ENCODE measurements at places on chromosomes 7 and 10.

DNA sequence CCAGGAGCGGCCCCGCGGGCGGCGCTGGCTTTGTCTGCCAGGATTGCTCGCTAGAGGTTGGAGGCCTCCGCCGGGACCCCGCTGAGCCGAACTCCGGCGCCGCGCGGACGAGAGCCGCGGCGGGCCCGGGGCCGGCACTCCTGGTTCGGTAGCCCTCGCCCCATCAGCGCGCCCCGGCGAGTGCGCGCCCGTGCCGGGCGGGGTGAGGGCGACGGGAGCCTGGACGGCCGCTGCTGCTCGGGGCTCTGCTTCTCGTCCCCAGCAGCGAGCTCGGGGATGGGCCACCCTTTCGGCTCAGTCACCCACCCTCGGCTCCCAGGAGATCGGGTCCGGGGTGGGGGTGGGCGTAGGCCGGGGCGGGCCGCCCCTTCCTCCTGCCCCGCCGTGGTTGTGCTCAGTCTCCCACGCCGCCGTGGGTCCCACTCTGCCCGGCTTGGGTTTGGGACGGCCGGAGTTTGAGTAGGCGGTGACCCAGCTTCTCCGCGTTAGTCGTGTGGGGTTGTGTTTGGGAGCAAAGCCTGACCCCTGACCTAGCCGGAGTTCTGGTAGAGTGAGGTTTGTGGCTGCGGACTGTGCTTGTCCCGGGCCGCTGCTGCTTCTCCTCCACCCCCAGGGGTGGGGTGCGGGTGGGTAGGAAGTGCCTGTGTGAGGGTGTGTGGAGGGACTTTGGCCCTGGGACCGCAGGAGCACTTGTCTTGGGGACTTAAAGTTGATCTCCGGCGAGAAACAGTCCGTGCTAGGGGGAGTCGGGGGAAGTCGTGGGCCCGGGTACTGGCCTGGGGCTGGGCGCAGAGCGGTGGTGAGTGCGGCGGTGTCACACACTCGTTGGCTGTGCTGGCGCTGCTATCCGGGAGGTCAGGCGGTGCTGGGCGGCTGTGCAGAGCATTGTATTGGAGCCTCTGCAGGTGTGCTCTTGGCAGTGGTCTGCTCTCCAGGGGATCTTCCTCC lies 677 bp downstream of the TSPAN14 start:
- no peak for DNase-seq

- no peak for DNase-seq
These were observed 27.6 kb downstream of the SDHAF3 start for GRCh38 chr7:97145068-97145467.

- no peak for DNase-seq
These were observed 12.3 kb downstream of the KCTD7 start for GRCh38 chr7:66640802-66641525.

DNA sequence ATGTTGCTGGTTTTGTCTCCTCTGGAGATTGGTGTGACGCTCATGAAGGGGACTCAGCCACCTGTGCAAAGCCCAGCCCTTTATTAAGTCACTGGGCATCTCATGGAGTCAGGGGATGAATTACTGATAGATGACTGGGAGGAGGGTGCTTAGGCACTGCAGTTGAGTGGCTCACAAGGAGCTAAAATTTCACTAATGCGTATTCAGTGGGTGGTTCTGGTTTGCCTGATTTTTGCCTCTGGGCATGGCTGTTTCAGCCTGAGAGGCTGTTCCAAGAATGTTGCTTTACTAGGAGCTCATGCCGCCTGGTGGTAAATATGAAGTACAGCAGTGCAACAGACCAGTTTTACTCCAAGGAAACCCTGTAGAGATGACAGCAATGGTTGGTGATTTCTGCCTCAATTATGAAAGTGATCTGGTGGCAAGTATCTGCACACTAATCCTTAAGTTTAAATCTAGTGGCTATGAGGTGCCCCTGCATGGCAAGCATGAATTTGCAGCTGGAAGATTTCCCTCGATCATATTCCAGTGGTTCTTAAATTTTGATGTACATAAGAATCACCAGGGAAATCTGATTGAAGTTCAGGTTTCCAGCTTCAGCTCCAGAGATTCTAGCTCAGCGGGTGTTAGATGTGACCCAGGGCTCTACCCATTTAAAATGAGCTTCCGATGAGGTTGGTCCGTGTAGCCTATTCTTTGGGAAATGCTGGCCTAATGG lies 19.9 kb downstream of the ACTA2 start:
- peak; percentile 71 for DNase-seq

GRCh38 chr10:12788277-12788676 lies 213.2 kb downstream of the CCDC3 start:
- no peak for DNase-seq

GRCh38 chr7:18495412-18496340 lies at the start of gene HDAC9:
HDAC9 (plus strand) TSS chr7:18495749; CDS start chr7:18496303, 554 bp downstream.
- DNase-seq: no peak

DNA sequence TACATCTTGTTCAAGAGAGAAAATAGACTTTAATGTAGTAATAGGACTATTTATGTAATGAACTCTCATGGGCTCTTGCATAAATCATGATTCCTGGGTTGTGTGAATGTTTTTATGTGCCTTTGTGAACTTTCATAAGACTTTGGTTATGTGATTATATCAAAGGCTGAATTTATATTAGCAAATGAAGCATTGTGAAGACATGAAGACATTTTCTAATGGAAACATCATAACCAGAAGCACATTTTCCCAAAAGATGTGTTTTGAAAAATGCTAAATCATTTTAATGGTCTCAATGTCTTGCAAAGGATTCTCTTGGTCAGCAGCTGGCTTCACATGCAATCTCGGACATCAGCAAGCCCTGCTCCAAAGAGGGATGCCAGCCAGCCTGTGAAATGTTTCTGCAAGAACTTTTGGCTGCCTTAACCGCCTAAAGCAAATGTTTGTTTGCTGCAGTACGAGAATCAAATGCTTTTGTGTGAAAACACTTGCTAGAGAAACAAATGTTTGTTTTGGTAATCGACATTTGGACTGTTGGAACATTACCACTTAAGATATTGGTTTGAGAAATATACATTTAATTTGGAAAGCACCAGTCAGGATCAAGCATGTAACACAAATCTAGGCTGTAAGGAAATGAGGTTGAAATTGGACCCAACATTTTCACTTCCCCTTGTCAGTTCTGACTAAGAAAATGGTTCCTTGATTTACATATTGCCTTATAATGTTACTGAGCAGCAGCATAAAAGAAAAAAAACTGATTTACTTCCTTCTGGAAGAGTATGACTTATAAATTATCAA lies 102.1 kb downstream of the RTKN2 start:
- no peak for DNase-seq

DNA sequence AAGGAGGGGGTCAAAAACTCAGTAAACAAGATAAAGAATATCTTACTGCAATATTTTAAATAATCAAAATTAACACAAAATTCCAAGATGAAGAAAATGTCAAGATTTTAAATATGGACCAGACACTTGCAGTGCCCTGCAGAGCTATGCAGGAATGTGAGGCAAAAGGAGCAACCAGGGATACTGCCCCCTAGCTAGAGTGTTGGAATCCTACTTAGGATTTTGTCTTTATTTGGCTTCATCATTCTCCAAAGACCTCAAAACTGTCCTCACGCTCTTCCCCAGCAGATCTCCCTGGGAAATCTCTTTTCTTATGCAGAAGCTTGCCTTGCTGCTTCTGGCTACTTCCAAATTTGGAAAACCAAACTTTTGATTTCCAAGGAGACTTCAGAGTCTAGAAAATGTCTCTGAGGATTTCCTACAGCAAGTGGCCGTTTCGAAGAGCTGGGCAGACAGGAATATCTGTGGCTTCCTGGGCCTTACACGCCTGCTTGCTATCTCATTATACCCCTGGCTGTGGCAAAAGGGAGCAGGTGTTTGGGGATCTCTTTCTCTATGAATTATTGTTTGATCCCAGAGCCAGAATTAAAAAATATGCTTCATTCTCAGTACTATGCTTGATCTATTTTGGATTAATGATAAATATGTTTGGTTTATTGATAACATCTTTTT lies 232.2 kb upstream of the BMPER start:
- no peak for DNase-seq

DNA sequence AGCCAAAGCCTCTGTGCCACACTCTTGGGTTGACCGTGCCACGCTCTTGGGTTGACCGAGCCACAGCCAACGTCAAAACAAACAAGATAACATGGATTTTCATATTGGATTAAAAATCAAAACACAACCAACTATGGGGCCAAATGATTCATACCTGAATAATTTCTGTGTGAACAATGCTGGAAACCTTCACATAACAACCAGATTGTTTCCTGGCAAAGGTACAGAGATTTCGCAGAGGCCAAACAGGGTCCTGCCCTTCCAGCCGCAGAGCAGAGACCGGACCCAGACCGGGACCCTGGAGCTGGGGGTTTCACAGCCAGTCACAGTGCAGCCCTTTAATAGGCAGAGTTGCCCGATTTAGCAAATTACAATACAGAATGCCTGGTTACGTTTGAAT lies 40.5 kb downstream of the ITIH5 start:
- DNase-seq: no peak

GRCh38 chr7:67625257-67625737 lies 628.7 kb downstream of the TYW1 start:
- DNase-seq: peak; percentile 72

DNA sequence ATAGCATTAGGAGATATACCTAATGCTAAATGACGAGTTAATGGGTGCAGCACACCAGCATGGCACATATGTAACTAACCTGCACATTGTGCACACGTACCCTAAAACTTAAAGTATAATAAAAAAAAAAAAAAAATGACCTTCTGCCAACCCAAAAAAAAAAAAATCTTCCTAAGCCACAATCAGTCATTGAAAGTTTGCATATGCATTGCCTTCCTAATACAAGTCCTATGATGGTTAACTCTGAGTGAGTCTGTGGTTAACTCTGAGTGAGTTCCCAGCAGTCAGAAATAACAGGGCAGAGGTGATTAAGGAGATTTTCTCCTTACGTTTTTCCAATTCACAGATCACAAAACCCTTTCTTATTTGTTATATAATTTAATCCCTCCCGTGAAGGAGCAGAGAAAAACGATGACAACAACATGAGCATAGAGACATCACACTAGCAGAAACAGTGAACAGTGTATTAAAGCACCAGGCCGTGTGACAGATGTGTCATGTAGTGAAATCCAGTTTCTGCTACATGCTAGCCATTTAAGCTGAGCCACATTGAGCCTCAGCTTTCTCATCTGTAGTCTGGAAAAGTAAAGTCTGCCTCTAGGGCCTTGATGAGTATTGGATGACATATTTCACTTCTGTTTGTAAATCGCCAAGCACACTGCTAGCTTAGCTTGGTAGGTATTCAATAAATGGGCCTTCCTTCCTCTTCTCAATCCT lies 7.4 kb upstream of the RNF148 start:
- no peak for DNase-seq

- DNase-seq: no peak
These were observed 438.1 kb upstream of the FOXK1 start for GRCh38 chr7:4244041-4244440.

- no peak for DNase-seq
These were observed 375.4 kb downstream of the CNTNAP2 start for GRCh38 chr7:146492017-146492416.

GRCh38 chr7:75571209-75571608 lies 79.1 kb downstream of the SPDYE5 start:
- no peak for DNase-seq

GRCh38 chr10:77179015-77179695 lies 458.5 kb downstream of the KCNMA1 start:
- DNase-seq: peak; percentile 60

GRCh38 chr7:114788706-114789105 lies 133.2 kb upstream of the MDFIC start:
- no peak for DNase-seq

- DNase-seq: no peak
These were observed 261.0 kb upstream of the KLF6 start for GRCh38 chr10:4046030-4046429.

DNA sequence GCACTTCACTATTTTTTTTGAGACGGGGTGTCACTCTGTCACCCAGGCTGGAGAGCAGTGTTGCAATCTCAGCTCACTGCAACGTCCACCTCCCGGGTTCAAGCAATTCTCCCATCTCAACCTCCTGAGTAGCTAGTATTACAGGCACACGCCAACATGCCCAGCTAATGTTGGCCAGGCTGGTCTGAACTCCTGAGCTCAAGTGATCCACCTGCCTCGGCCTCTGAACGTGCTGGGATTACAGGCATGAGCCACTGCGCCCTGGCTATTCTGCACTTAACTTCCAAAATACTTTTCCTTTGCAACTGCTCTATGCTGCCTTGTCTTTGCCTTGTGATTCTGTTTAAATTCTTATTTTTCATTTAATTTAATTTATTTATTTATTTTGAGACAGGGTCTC lies 67.0 kb upstream of the ZNF479 start:
- DNase-seq: no peak

- no peak for DNase-seq
These were observed 39.5 kb downstream of the GALNT17 start for GRCh38 chr7:71171476-71171875.

GRCh38 chr7:137703291-137704010 lies 143.3 kb downstream of the DGKI start:
- no peak for DNase-seq

- no peak for DNase-seq
These were observed 27.2 kb upstream of the MNX1 start for GRCh38 chr7:157037635-157038034.

- DNase-seq: no peak
These were observed 169.3 kb downstream of the LCOR start for GRCh38 chr10:97001183-97001991.

- DNase-seq: no peak
These were observed 10.2 kb downstream of the AKR1C4 start for GRCh38 chr10:5206799-5207198.

Measured in HTR-8/SVneo (cell line).